Activated naive CD4-positive, alpha-beta T cell treated with anti-CD3 and anti-CD28 coated beads for 36 hours (primary cell): ENCODE measurements at places on chromosomes 12 and 14.

- DNase-seq = no peak
Observed at GRCh38 chr12:106428384-106428783, 70.8 kb downstream of the POLR3B start.

- DNase-seq = no peak
Observed at GRCh38 chr12:108770269-108770829, 39.0 kb upstream of the CORO1C start.

DNA sequence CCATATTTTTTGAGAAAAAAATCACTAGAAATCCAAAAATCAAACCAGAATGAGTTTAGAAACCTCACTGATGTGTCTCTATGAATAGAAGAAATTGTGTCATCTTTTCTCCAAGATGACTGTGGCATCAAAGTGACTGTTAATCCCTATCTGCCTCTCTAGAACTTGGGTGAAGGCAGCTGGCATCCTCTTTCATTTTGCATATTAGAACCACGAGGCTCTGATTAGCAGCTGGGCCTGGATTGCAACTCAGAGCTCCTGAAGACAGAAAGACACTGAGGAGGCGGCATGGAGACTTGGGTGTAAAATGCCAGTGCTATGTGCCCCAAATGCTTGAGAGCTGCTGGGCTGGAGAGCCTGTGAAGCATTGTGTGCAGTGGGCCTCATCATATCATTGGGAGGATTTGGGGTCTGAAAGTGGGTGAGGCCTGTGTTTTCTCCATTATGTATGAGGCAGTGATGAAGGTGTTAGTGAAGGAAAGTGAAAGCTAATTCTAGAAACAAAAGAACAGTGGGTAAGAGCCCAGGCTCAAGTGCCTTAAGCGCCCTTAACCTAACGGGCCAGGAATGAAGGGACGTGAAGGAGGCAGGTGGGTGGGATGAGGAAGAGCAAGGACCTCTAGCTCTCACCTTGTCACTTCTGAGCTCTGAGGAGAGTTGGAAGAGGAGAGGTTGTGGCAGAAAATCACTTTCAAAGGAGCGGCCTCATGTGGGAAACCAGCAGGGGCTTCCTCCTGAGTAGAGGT lies 26.2 kb downstream of the NKX2-8 start:
- DNase-seq = no peak

- DNase-seq = no peak
Observed at GRCh38 chr12:42086031-42086430, 58.6 kb downstream of the GXYLT1 start.

DNA sequence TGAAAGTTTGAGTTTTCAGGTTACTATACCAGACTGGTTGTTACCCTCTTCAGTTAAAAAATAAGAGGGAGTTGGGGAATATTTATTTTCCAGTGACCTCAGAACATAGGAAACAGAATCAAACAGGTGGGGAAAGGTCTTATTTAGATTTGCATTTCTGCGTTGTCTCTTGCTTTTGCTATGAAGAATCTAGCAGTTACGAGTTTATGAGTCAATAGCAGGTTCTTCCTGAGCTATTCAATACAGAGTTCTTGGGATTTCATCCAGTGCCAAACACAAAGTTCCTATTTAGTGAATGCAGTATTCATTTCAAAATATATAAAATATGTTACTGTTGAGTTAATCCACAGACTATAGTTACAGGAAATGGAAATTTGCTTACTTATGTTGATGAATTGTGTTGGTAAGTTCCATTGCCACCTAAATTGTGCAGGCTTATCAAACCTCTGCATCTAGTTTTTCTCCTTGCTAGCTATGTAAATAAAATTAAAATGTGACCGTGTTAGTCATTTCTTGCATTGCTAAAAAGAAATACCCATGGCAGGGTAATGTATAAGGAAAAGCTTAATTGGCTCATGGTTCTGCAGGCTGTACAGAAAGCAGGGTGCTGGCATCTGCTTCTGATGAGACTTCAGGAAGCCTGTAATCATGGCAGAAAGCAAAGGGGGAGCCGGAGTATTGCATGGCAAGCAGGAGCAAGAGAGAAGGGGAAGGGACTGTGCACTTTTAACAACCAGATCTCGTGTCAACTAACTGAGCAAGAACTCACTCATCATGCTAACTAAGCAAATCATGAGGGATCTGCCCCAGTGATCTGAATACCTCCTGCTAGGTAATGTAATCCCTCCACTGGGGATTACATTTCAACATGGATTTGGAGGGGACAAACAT lies 110.2 kb downstream of the KTN1 start:
- no peak for DNase-seq

GRCh38 chr12:77572371-77572770 lies 258.3 kb upstream of the NAV3 start:
- no peak for DNase-seq

DNA sequence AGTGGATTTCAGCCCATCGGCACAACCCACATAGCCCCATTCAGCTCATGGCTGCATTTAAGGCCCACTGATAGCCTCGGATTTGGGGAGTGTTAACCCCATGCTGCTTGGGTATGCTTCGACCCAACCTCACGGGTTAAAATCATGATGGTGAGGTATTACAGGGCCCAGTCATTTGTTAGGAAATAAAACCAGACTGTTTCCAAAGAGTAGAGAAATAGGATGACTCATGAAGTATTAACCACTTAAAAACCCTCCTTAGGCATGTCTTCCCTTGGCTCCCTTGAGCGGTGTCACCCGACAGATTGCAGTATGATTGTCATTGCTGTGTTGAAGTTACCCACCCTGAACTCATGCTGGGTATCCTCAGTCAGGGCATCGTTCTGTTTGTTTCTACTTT lies 289.1 kb downstream of the CACNA1C start:
- no peak for DNase-seq

DNA sequence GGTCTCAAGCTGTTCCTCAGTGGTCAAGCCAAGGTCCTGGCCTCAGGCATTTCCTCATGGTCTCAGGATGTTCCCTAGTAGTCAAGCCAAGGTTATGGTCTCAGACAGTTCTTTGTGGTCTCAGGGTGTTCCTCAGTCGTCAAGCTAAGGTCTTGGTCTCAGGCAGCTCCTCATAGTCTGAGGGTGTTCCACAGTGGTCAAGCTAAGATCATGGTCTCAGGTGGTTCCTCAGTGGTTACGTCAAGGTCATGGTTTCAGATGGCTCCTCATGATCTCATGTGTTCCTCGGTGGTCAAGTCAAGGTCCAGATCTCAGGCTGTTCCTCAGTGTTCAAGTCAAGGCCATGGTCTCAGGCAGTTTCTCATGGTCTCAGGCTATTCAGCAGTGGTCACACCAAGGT lies 540.1 kb downstream of the VRK1 start:
- DNase-seq = no peak

GRCh38 chr14:50045039-50045711 lies 71.2 kb downstream of the VCPKMT start:
- peak; percentile 89 for DNase-seq

DNA sequence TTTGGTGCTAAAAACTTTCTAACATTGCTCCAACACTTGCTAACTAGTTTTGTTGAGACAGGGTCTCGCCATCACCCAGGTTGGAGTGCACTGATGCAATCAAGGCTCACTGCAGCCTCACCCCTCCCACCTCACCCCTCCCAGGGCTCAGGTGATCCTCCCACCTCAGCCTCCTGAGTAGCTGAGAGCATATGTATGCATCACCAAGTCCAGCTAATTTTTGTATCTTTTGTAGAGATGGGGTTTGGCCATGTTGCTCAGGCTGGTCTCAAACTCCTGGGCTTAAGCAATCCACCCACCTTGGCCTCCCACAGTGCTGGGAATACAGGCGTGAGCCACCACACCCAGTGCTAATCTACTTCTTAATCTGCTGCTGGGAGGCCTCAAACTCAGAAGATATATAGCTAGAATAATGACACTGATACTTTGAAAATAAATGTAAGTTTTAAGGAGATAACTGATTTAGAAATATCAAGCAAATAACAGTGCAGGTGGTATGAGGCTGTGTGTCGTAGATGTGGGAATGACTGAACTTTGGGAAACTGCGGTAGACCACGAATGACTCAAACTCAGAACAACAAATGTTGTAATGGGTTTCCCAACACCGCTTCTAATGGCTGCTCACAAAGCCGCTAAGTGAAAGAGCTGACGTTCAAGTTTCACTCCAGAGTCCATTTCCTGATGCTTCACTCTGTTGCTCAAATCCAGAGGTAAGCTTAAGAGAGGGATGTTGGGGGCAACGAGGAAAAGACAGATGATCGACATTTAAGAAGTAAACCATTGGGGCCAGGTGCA lies 10.0 kb downstream of the TMCC3 start:
- peak; percentile 76 for DNase-seq

DNA sequence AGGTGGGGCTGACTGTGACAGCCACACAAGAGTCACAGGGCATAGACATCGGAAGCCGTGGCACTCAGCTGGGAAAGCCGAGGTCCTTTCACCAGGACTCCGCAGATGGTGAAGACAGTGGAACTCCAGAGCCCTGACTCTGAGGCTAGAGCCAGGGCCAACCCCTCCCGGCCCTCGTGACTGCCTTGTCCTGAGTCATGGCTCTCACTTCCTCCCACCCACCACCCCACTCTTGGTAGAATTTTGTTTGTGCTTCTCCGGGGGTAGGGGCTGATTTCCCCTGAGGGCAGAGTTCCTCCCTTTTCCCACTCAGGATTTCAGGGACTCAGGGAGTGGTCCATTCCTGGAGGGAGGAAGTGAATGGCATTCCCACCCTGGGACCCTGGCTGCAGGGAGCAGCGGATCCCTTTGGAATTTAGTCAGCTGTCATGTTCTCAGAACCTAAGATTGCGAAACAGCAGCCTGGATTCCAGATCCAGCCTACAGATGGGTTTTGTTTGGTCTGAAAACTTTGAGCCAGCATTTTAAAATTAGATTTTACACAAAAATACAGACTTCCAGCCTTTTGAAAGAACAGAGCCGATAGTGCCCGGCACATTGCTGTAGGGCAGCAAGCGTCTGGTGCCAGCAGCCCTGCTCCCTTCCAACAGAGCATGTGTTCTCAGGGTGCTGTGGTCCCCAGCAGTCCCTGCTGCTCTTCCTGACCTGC lies 50.7 kb downstream of the TPCN1 start:
- peak; percentile 48 for DNase-seq
